SJCRH30 (cell line): ENCODE measurements at places on chromosomes 11 and 22. TPM values are rescaled to one million over a fixed set of nuclear protein-coding genes. Genes with fewer than 3 reads are reported as not detected.
A peak's percentile ranks its signal among the peaks of the same experiment; 100 is the strongest.

- H3K4me3 ChIP-seq = no peak overlapping the region
- no peak overlapping the region for H3K27ac ChIP-seq
Observed at GRCh38 chr11:57224537-57224936, 12.5 kb downstream of the APLNR start.

DNA sequence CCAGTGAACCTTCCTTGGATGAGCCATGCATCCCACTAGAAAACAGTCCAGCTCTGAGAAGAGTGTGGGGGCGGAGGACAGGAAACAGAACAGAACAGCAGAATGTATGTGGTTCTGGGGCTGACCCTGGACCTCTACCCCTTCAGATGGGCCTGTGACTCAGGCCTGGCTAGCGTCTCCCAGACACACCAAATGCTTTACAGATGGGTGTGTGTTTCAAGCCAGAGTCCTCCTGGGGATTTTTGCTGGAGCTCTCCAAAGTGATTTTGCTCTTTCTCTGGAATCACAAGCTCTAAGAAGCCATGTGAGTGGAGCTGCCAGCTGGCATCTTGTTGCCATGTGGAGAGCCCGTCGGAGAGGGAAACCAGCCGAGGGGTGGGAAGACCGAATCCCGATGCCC lies 13.2 kb upstream of the C1QTNF4 start:
- no peaks in the 10 kb centered on the region for H3K4me1 ChIP-seq
- no peaks in the 10 kb centered on the region for H3K36me3 ChIP-seq
- DNase-seq = no peak
- H3K4me3 ChIP-seq = no peak overlapping the region

DNA sequence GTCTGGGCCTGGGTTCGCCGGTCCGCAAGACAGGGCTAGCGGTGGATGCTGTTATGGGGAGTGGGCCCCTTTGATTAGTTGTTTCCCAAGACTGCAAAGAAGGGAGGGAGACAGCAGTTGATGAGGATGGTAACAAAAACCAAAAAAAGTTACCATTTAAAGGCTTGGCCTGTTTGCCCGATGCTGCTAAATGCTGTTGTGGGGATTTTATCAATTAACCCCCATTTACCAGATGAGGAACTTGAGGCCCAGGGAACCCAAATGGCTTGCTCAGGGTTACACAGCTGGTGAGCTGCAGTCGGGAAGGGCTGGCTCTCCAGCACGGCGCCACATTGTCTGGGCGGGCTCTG lies 3.4 kb downstream of the TRPT1 start:
- DNase-seq = no peak
- no peak overlapping the region for H3K4me3 ChIP-seq
- no peak overlapping the region for H3K27ac ChIP-seq
- no peaks in the 10 kb centered on the region for H3K27me3 ChIP-seq

- H3K36me3 ChIP-seq = no peaks in the 10 kb centered on the region
- DNase-seq = no peak
- no peaks in the 10 kb centered on the region for H3K27me3 ChIP-seq
- no peak overlapping the region for H3K27ac ChIP-seq
- no peak overlapping the region for H3K4me3 ChIP-seq
Observed at GRCh38 chr11:76798202-76798581, 15.0 kb downstream of the TSKU start.

DNA sequence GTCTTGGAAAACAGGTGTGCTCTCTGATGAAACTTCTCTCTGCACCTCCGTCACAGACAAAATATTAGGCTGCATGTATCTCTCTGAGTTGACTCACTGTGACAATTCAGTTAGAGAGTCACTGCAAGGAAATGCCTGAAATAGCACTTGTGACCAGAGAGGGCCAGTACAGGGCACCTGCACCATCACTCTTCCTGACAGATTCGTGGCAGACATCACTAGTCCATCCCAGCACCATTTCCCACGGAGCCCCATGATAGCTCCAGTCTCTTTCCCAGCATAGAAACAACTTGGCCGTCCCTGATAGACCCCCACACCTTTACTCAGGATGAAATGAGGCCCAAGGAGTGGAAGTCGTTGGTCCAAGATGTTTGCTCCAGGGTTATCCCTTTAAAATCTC lies 73.3 kb upstream of the ISX start:
- H3K27ac ChIP-seq = no peak overlapping the region
- H3K27me3 ChIP-seq = no peaks in the 10 kb centered on the region
- DNase-seq = no peak
- H3K4me3 ChIP-seq = no peak overlapping the region
- no peaks in the 10 kb centered on the region for H3K4me1 ChIP-seq

GRCh38 chr11:24932110-24933000 lies 435.5 kb downstream of the LUZP2 start:
- H3K36me3 ChIP-seq = no peaks in the 10 kb centered on the region
- H3K27me3 ChIP-seq = no peaks in the 10 kb centered on the region
- peak overlapping the region; percentile 57 for H3K4me3 ChIP-seq

GRCh38 chr11:129248618-129249017 lies 56.5 kb upstream of the ARHGAP32 start:
- no peaks in the 10 kb centered on the region for H3K27me3 ChIP-seq
- peaks cover 7% of the 10 kb centered on the region; the same call in 1 of the 2 replicates for H3K4me1 ChIP-seq
- H3K27ac ChIP-seq = no peak overlapping the region
- no peaks in the 10 kb centered on the region for H3K36me3 ChIP-seq
- no peak overlapping the region for H3K4me3 ChIP-seq

- no peak overlapping the region for H3K4me3 ChIP-seq
- peak; percentile 50 for DNase-seq
- no peaks in the 10 kb centered on the region for H3K27me3 ChIP-seq
- H3K27ac ChIP-seq = no peak overlapping the region
- H3K4me1 ChIP-seq = peaks cover 3% of the 10 kb centered on the region; the same call in 1 of the 2 replicates
- no peaks in the 10 kb centered on the region for H3K36me3 ChIP-seq
Observed at GRCh38 chr11:122202951-122203456, 87.0 kb upstream of the BLID start.

DNA sequence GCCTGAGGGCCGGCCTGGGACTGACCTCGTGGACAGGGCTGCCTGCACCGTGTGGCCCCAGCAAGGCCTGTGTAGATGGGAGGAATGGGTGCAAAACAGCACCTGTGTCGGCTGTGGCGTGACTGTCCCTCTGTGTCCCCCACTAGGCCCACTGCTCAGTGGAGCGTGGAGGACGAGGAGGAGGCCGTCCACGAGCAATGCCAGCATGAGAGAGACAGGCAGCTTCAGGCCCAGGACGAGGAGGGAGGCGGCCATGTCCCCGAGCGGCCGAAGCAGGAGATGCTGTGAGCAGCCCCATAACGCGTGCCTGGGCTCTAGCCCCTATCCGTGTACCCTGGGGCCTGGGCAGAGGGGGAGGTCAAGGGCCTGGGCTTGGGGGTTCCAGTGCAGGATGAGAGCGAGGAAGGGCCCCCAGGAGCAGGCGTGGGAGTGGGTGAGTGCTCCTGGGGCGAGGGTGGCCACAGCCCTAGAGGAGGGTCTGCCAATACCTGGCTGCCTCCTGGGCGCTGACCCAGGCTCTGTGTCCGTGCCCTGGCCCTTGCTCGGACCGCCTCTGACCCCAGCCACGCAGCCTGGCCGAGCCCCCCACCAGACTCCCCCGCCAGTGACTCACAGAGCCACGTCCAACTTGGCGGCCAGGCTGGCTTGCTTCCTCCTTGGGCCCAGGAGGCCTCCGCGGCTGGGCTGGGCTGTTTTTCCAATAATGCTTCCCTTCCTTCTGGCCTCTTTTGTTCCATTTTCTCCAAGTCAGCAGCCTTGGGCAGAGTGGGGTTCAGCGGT lies 11.6 kb downstream of the PRR33 start:
- DNase-seq = no peak
- 0 out of 2 replicates have a peak overlapping the region, but pooled peaks have one; percentile 4 for H3K27ac ChIP-seq
- no peaks in the 10 kb centered on the region for H3K27me3 ChIP-seq
- no peak overlapping the region for H3K4me3 ChIP-seq
- peaks cover 29% of the 10 kb centered on the region for H3K4me1 ChIP-seq
- H3K36me3 ChIP-seq = no peaks in the 10 kb centered on the region

DNA sequence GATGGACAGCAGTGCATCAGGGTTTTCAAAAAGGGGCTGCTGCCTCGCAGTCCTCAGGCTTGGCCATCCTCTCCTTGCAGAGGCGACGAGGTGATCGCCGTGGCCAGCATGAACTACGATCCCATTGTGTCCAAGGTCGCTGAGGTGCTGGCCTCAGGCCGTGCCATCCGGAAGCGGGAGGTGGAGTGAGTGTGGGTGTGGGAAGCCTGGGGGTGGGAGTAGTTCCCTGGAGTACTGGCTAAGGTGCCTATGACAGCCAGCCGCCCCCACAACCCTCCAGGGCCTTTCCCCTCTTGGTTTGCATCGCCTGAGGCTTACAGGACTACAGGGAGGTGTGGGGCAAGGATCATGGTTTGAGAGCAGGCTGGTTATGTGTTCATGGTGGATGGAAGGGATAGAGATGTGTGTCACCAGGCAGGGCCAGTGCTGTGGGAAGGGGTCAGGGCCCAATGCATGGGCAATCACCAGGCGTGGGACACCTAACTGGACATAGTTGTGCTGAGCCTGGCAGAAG lies 2.1 kb upstream of the LZTR1 start:
- H3K27ac ChIP-seq = no peak overlapping the region
- DNase-seq = no peak
- peaks cover 3% of the 10 kb centered on the region; the same call in 1 of the 2 replicates for H3K4me1 ChIP-seq

DNA sequence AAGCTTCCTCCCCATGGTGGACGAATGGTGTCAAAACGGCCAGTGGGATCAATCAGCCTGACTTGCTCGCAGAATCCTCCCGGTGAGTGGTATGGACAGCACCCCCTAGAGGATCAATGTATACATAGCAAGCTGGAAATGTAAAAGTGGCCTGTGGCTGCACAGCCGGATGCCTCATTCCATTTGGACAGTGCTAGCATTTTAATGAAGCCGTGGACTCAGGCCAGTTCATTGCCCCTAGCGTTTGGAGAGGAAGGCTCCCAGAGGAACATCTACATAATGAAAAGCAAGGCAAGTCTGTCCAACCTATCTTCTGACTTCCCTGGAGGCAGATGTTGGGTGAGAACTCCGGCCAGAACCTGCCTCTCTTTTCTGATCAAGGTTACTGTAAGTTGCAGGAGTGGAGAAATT lies 942.3 kb downstream of the NTM start:
- no peaks in the 10 kb centered on the region for H3K27me3 ChIP-seq
- no peak overlapping the region for H3K4me3 ChIP-seq
- no peaks in the 10 kb centered on the region for H3K4me1 ChIP-seq
- H3K36me3 ChIP-seq = no peaks in the 10 kb centered on the region
- peak; percentile 2 for DNase-seq

DNA sequence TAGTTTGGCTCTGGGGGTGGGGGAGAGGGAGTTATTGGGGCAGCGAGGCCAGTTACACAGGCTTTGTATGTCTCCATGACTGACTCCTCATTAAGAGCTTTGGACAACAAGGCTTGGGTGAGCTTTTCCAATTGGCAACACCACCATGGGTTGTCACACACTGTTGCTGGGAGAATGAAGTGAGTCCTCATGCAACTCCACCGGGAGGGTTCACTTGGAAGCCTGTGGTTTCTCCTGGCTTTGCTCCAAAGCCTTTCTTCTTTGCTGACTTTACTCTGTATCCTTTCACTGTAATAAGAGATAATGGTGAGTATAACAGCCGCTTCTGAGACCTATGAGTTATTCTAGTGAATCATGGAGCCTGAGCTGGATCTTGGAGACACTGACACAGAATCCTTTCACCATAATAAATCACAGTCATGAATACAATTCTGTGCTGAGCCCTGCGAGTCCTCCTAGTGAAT lies 24.9 kb downstream of the EIF3F start:
- no peak for DNase-seq
- H3K4me1 ChIP-seq = no peaks in the 10 kb centered on the region
- H3K27ac ChIP-seq = no peak overlapping the region
- no peak overlapping the region for H3K4me3 ChIP-seq

DNA sequence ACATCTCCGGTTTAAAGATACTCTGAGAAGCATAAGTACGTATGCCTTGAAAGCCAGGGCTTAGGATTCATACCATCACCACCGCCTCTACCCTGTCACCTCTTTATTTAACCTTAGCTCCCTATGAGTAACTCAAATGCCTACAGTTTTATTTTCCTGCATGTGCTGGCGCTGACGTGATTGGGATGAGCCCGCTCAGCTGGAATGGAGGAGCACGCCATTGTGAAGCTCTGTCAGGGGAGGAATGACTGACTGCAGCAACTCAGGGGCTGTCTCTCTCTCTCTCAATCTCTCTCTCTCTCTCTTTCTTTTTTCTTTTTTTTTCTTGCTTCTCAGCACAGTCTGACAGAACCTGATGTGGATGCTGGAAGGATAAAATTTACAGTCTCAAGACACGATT lies 12.4 kb downstream of the CAVIN3 start:
- no peak overlapping the region for H3K4me3 ChIP-seq
- H3K27ac ChIP-seq = no peak overlapping the region
- H3K27me3 ChIP-seq = no peaks in the 10 kb centered on the region
- H3K4me1 ChIP-seq = peaks cover 8% of the 10 kb centered on the region

DNA sequence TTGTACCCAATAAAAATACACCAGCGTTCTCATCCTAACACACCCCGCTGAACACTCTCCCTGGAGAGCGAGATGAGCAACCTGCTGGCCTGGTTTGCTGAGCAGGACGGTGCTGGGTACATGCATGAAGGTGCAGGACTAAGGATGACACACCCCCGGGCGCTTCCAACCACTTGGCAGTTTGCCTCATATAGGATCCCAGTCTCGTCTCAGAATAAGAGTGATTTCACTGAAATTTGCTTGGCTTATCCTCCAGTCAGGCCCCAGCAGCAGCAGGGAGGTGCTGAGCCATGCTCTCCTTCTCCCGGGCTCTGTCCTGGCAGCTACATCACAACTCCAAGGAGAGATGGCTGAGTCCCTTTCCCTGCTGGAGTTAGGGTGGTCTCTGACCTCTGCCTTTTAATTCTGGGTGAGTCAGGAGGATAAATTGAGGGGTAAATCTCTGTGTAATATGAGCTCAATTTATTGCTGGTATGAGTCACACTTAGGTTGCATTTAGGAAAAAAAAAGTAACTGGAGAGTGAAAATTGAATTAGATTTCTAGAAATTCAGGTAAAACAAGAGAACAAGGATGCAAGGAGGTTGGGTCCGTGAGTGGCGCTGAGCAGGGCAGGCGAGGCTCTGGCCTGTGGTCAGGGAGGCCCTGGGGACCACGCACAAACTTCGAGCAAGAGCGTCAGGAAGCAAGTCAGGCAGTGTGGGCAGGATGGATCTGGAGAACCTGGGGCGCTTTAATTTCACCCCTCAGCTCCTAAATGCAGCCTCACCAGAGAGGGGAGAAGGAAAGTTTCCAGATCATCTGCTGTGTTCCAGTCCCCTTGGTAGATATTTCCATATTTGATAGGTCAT lies 974.0 kb downstream of the TBC1D22A start:
- no peak overlapping the region for H3K27ac ChIP-seq
- H3K4me3 ChIP-seq = no peak overlapping the region
- no peaks in the 10 kb centered on the region for H3K4me1 ChIP-seq
- DNase-seq = no peak
- H3K27me3 ChIP-seq = no peaks in the 10 kb centered on the region

KCTD14 gene
- 0.15 and 0.24 TPM in 2 replicates for total RNA-seq

CDKN1C gene
- not detected in 2 replicates for total RNA-seq

YPEL1 gene
- 3.2 and 4.0 TPM in 2 replicates for total RNA-seq

CASP5 gene
- not detected in 2 replicates for total RNA-seq

SSTR3 gene
- not detected in 2 replicates for total RNA-seq

CARD10 gene
- total RNA-seq = 28.9 and 30.9 TPM in 2 replicates

CCDC179 gene
- total RNA-seq = not detected in 2 replicates

GLYATL1B gene
- 0.24 and 0.28 TPM in 2 replicates for total RNA-seq

PGM2L1 gene
- 7.5 and 9.0 TPM in 2 replicates for total RNA-seq

MRGPRX4 gene
- total RNA-seq = not detected in 2 replicates

OMP gene
- total RNA-seq = 0.35 and 0.67 TPM in 2 replicates

C11orf86 gene
- total RNA-seq = not detected in 2 replicates

PRR5L gene
- total RNA-seq = 7.2 and 10.0 TPM in 2 replicates
